Fibroblast of skin of right quadriceps (primary cell): ENCODE measurements at places on chromosomes 5 and 9.

- no peak for DNase-seq
These were observed 818 bp upstream of the FREM1 start for GRCh38 chr9:14911046-14911445.

DNA sequence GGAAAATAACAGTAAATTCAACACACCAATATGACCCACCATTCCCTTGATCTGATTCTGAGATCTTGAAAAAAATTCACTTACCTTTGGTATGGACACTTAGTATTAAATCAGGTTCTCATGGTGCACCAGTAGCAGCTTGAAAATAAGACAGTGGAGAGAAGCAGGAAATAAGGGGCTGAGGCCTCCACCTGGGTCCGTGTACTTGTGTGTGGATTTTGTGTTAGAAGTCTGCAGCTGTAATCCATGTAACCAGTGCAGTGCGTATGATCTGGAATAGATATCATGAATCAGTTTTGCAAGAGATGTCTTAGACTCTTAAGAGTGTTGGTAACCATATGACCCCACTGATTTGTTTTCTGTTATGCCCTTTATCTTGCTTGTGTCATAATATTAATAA, 107.1 kb downstream of the FBXL7 start:
- no peak for DNase-seq

GRCh38 chr9:90307167-90307833, 335.3 kb downstream of the DIRAS2 start:
- DNase-seq = no peak

DNA sequence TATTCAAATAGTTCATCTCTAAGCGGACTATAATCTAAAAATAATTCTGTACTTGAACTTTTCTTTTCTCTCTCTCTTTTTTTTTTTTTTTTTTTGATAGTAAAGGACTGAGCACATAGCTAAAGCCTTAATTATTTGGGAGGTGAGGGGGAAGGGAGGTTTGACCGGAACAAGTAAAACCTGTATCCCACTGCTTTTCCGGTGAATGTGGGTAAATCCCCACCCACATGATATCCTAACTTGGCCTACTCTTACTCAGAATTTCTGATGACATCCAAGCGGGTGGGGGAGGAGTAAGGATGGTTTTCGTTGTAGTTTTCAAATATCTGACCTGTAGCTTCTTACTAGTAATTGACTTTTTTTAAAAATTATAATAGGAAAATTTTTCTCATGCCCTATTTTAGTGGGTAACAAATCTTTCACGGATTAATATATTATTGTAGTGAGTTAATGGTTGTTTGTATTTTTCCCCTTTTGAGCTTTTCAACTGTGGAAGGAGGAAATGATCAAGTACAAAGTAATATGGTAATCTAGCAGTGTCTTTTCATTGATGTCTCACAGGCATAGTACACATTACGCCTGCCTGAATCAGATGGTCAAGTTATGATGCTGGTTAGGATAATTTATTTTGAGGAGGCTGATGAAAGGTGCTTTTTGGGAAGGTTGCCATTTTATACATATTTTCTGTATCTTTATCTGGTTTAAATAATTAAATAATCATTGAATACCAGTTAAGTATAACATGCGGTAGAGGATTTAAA, 2.2 kb upstream of the ELL2 start:
- peak; percentile 26 for DNase-seq

DNA sequence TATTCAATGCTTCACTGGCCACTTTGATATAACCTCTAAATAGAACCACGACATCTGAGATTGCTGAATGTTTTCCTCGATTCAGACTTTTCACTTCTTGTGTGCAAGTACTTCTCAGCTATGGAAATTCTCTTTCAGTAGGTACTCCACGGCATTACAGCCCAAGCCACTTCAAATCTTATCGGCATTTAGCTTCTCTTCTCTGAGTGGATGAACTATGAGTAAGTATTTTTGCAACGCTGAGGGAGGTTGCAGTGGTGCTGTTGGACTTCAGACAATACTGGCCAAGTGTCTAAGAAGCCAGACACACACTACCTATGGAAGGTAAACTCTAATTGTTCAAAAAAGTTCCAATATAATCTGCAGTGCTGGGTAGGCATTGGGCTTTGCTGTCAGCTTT, 60.1 kb downstream of the FBN2 start:
- DNase-seq = no peak

DNA sequence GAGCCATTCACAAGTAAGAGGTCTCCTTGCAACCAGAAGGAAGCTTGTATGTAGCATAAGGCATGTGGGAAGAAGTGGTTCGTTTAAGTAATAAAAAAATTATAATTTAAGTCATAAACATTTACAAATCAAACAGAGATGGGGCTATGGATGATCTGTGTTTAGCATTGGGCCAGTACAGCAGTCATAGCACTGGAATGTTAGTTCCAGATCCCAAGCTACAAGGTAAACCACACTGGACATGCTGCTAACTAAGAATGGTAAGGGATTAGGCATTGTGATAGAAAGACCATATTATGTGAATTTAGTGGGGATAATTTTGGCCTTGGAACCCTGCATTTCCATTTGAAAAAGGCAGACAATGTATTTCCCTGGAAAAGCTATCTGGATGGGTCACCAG, 170.4 kb upstream of the KCNN2 start:
- DNase-seq = no peak

- DNase-seq = peak; percentile 98
These were observed 655.2 kb upstream of the RIOK2 start for GRCh38 chr5:97838214-97838613.

GRCh38 chr5:10623305-10623910, 59.5 kb downstream of the ANKRD33B start:
- no peak for DNase-seq

DNA sequence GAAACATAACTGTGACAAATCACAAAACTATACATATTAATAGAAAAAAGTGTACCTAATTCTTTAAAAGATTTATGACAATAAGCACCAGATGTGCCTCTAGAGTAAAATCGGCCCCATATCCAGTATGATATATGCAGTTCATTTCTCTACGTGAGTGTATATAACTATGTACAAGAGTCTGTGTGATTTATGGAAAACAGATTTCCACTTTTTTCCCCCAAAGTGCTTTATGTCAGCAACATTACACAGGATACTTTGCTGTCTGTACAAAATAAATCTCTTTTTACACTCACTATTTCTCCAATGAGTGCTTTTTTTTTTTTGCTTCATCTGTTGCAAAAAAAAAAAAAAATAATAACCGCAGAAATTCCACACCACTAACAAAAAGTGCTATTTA, 298.8 kb upstream of the RFX3 start:
- DNase-seq = peak; percentile 97

DNA sequence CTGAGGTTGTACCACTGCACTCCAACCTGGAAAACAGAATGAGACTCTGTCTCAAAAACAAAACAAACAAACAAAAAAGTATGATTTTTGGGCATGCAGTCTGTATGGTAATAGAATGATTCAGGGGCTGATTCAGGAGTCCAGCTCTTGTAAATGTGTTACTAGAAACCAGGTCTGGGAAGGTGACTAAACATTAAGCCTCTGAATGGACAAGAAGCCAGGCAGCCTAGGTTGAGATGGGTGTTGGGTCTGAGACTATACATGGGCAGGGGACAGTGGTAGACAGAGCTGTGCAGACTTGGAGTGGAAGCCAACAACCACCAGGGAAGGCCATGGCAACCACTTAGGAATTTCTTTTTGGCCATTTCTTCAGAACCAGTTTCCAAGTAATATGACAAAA, 64.9 kb upstream of the TLE1 start:
- DNase-seq = no peak

DNA sequence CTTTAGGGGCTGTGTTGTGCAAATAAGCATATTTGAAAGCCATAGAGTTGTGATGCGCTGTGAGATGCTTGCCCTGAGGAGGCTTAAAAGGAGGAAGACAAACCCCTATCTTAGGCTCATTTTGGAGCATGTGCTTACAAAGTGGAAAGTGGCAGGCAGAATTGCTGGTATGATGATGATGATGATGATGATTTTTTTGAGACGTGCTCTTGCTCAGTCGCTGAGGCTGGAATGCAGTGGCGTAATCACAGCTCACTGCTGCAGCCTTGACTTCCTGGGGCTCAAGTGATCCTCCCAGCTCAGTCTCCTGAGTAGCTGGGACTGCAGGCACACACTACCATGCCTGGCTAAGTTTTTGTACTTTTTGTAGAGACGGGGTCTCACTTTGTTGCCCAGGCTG, 1.7 kb downstream of the CNOT8 start:
- peak; percentile 72 for DNase-seq

DNA sequence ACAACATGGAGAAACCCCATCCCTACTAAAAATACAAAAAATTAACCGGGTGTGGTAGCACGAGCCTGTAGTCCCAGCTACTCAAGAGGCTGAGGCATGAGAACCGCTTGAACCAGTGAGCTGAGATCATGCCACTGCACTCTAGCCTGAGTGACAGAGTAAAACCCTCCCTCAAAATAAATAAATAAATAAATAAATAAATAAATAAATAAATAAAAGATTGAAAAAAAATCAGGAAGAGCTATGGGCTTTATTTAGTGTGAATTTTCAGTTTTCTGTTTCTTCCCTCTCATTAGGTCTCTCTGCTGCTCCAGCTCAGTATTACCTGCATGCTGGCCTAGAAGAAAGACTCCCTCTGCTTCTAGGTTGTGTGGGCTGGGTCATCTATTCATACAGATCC, 47.8 kb upstream of the TRMT10B start:
- no peak for DNase-seq

DNA sequence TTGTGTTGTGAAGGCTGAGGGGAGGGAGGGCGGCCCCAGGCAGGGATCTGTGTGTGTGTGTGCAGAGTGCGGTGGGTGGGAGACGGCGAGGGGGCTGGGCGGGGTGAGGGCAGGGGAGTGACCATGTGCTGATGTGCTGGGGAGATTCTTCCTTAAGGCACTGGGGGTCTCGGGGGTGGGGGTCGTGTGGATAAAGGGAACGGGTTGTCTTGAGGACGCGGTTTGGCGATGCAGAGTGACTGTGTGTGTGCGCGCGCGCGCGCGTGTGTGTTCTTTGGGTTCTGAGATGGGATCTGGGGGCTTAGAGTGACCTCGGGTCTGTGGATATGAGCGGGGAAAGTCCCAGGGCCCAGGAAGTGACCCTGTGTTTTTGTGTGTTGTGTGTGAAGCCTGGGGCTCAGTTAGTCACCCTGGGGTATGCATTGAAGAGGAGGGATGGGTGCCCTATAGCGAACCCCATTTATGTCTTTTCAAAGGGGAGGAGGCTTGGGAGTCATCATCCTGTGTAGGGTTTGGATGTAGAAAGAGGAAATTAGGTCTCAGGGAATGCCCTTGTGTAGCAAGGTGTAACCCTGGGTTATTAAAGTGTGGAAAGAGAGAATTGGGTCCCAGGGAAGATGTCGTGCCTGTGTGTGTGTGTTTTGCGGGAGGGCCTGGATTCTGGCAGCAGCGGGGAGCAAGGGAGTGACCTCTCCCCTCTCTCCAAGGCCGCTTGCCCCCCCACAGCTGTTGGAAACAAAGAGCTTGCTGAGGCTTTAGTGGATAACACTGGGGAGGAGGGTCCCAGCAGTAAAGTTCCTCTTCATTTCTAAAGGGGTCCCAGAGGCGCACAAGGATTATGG, 1.4 kb downstream of the TMEFF1 start:
- DNase-seq = no peak

DNA sequence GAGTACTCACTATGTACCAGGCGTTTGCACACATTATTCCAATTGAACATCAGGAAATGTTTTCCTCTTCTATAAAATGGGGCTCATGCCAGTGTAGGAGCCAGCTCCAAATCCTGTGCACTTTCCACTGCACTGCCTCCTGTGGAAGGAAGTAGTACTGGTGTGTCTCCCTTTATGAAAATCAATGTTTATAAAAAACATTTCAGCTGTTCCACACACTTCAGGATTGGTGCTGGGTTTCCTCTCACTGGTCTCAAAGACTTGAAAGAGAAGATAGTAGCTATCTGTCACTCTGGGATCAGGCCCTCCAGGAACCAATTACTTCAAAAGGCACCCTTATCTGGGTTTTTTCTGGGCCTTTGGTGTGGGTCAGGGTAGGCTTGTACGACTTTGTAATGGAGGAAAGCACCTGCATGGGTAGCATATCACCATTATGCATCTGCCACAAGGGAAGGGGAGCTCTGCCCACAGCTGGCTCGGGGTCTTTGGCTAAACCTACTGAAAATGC, 32.5 kb downstream of the RAB14 start:
- DNase-seq = no peak

DNA sequence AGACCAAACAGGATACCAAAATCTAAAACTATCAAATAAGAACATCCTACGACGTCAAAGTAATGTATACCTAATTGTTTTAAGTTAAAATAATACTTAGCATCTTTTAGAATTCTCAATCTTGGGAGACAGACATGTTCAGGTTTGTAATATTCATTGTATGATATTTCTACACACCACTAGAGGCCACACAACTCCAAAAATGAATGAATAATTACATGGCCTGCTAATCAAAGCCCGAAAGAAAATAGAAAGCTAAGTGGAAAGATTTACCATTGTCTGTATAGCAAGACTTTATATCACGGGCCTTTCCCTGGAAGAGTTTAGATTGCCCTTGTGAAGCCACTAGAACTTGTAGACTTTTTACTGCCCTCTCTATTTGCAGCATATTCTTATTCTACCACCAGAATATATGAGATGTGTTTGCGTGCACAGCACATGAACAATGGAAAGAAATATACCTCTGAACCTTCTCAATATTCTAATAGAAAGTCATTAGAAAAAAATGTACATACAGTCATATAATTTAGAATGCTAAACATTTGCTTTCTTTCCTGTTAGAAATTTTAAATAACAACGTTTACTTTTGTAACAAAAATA, 380.1 kb upstream of the NUDT12 start:
- DNase-seq = no peak

GRCh38 chr5:16483361-16483760, 17.8 kb upstream of the ZNF622 start:
- no peak for DNase-seq

DNA sequence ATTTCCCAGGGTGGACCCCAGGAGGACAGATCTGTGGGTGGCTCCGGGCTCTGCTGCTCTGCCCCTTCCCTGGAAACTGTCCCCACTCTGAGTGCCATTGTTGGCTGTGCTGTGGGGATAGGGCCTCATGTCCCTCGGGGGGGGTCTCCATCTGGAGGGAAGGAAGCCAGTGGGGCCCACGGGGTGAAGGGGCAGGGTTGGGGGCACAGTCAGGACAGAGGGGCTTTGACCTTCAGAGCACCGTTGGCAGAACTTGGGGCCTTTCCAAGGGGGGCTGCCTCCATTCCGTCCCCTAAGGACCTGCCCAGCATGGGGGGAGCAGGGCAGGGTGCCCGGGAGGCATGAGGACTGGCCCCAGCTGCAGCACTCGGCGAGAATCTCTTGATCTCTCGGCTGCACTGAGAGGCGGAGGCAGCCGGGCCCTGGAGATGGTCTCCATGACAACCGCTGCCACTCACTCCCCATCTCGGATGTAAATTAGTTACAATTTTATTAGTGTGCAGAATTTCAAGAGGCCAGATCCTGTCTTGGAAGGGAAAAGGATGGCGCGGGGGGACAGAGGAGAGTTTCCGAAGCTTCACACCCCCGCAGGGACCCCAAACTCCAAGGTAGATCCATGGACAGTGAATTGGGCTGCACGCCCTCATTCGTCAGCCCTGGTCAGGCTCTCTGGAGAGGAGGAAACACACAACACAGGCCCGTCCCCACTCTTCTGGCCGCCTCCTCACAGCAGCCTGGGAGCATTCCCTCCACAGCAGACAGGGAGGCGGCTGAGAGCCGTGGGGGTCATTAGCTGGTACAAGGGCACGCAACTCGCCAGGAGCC, 216.2 kb upstream of the IER5L start:
- DNase-seq = no peak
